HCT116 (cell line): ENCODE measurements at places on chromosomes 5 and 9. TPM values are rescaled to one million over a fixed set of nuclear protein-coding genes. Genes with fewer than 3 reads are reported as not detected.

The TLE1 gene
- total RNA-seq, result 17.3 TPM

The ZNF366 gene
- total RNA-seq, result not detected

The KIF4B gene
- 0.12 TPM for total RNA-seq

The HMMR gene
- 54.9 TPM for total RNA-seq

The AGXT2 gene
- not detected for total RNA-seq

The IFNA2 gene
- total RNA-seq, result not detected

The HAPLN1 gene
- total RNA-seq, result 0.05 TPM

The SEMA6A gene
- total RNA-seq, result 6.7 TPM

- no peak overlapping the region for H3K27ac ChIP-seq
- no peaks in the 10 kb centered on the region for H3K36me3 ChIP-seq
- H3K27me3 ChIP-seq, result no peaks in the 10 kb centered on the region
Measured at GRCh38 chr9:125532812-125533594, 174.0 kb downstream of the MAPKAP1 start.

DNA sequence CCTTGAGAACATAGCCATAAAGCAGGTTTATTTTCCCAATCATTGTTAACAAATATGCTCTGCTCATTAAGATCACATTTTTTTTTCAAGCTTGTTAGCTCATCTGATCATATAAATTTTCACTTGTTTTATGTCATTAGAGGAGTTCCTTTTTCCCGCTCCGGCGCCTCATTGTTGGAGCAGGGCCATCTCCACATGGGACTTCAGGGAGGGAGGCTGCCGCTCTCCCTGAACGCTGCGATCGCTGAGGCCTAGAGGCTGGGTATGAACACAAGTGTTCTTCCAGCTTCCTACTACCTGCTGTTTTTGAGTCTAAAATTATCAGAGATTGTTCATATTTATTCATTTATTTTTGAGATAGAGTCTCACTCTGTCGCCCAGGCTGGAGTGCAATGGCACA is 246.9 kb downstream of the MPDZ start:
- no peak for DNase-seq
- H3K36me3 ChIP-seq, result no peaks in the 10 kb centered on the region
- H3K27me3 ChIP-seq, result peaks cover 4% of the 10 kb centered on the region; the same call in 1 of the 2 replicates
- H3K4me1 ChIP-seq, result no peaks in the 10 kb centered on the region; the same call in 1 of the 2 replicates

DNA sequence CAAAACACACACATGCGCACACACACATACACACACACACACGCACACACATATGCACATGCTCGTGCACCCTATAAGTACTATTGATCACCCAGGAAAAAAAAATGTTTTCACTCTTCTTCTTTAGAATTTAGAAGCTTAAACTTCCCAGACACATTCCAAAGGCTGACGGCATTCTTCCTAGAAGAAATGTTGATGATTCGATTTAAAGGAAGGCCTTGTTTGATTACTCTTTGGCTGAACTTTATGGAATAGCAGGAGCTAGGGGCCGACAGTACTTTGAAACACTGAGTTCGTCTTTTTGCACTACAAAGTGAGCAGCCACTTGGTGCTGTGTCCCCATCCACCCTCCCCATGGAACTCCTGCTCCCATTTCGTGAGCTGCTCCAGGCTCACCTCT is 113.2 kb downstream of the EGFLAM start:
- H3K36me3 ChIP-seq, result no peaks in the 10 kb centered on the region
- 0 out of 2 replicates have a peak, but pooled peaks cover 4% of the 10 kb centered on the region for H3K27me3 ChIP-seq
- H3K4me1 ChIP-seq, result no peaks in the 10 kb centered on the region
- no peak for DNase-seq
- H3K4me3 ChIP-seq, result no peak overlapping the region

DNA sequence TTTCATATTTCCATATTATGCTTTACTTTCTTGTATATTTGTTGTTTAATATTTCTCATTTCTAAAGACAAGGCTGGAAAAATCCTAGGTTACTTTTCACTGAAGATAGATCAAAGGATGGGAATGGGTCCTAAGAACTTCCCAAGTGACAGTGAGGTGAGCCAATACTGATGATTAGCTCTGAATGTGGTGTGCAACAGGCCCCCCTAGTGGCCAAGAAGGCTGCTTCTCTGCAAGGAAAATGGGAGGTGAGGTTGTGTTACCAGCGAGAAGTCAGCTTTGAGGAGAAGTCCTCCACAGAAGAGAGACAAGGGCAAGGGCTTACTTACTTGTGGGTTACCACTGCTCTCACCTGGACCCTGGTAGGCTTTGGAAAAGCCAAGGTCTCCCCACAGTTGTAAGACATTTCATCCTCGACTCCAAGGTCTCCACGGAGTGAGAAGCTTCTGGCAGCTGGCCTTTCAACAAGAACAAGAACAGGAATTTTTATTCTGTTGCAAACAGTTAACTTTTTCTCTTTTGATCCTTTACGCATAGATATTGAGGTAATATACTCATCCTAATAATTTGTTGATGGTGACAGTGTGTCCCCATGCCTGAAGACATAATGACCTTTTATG is 69.9 kb downstream of the MAMDC2 start:
- H3K4me3 ChIP-seq, result no peak overlapping the region
- DNase-seq, result peak; percentile 48
- H3K36me3 ChIP-seq, result no peaks in the 10 kb centered on the region
- peaks cover 4% of the 10 kb centered on the region; the same call in 1 of the 2 replicates for H3K4me1 ChIP-seq
- no peak overlapping the region for H3K27ac ChIP-seq

- H3K27me3 ChIP-seq, result no peaks in the 10 kb centered on the region
- no peak overlapping the region for H3K4me3 ChIP-seq
- no peaks in the 10 kb centered on the region for H3K36me3 ChIP-seq
- no peak for DNase-seq
- peaks cover 56% of the 10 kb centered on the region for H3K4me1 ChIP-seq
Measured at GRCh38 chr9:137308057-137308619, 6.1 kb upstream of the NRARP start.

- H3K4me3 ChIP-seq, result no peak overlapping the region
- H3K36me3 ChIP-seq, result no peaks in the 10 kb centered on the region
- H3K27me3 ChIP-seq, result no peaks in the 10 kb centered on the region
- DNase-seq, result no peak
- no peaks in the 10 kb centered on the region for H3K4me1 ChIP-seq
- no peak overlapping the region for H3K27ac ChIP-seq
Measured at GRCh38 chr5:56734091-56734694, 81.2 kb upstream of the MAP3K1 start.
